ENCODE measurements at places on chromosomes 11 and 22.
A peak's percentile ranks its signal among the peaks of the same experiment; 100 is the strongest.

DNA sequence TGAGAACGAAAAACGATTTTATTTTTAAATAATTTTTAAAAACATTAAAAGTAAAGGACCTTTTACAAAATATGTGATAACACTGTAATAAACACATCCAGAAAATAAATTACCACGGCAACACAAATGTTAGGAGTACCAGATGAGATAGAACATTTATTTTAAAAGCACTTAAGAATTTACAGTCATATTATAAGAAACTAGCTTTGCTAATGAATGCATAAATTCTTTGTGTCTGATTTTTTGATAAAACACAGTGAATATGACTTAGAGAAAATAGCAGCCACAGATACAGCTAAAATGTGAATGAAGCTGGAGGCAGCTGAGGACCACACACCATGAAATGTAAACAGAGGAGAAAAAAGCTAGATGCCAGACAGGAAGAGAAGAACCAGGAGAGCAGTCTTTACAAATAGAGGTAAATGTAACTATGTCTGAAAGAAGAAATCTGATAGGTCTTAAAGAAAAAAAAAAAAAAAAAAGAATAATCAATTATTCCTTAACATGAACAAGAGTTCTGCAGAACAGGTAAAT is 14.6 kb downstream of the CCDC34 start:
- DNase-seq: no peak

- peak; percentile 36 for DNase-seq
Observed at GRCh38 chr11:119206511-119207414, 624 bp downstream of the CBL start.

GRCh38 chr11:107785401-107785800 is 73.2 kb downstream of the SLC35F2 start:
- no peak for DNase-seq

DNA sequence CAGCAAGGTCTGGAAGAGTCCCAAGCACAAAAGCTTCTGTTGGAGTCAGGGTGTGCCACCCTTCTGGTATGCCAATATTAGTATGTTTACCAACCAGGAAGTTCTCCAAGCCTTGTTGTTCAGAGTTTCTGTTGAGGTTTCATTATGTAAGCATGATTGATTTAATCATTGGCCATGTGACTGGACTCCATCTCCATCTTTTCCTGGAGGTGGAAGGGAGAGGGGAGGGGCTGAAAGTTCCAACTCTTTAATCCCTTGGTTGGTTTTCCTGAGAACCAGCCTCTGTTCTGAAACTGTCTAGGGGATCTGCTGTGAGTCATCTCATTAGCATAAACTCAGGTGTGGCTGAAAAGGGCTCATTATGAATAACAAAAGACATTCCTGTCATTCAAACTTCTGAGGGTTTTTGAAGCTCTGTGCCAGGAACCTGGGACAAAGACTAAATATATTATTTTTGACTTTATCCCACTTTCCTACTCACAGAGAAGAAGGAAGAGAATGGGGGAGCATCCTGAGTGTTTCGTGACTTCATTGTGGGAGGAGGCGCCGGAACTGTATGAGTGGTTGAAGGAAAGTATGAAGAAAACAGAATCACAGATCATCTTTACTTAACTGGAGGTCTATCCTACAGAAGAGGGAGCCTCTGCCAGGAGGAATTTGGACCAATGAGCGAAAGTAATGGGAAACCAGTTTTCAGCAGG is 138.2 kb downstream of the NECTIN1 start:
- no peak for DNase-seq

DNA sequence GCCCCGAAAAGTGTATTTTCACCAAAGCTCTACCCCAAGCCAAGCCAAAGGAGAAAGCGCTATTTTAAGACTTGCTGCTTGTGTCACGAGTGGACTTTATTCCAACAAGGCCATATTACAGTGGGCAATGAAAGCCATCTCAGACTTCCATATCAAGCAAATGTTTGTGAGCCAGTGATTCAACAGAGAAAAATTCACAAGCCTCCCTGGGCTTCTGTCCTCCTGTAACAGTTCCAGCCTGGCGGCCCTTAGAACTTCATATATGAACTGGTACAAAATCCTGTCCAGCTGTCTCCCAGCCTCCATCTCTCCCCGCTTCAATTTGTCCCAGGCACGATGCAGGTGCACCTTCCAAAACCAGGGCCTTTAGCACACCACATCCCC is 11.2 kb downstream of the LARGE1 start:
- DNase-seq: no peak

- DNase-seq: no peak
Observed at GRCh38 chr22:34812631-34813030, 253.3 kb upstream of the ISX start.

DNA sequence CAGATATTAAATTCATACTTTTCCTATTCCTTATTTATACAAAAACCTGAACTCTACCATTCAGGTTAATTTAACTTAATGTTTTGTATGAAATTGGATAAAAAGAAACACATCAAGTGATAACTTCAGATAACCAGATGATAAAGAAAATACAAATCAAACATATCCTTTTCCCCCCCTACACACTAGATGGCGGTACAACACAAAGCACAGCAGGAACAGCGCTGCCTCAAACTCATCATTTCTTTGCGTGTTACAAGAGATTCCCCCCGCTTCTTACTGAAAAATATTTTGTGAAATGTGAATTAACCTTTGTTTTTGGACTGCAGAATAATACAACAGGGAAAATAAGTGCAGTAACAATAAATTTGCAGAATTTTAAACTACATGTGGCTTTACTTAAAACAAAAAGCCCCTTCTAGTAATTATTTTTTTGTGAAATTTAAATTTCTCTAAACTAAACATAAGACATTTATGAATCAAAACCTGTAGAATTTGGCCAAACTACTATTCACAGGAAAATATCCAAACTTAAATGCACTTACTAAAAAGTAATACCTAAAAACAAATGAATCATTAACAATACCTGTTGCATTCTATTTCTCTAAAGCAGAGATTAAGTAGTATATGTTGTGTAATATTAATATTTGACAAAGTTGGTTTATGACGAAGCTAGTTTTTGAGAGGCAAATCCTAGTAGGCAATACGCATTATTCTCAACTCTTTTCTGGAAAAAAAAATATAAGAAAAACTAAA is 74.4 kb downstream of the ARHGAP32 start:
- peak; percentile 21 for DNase-seq

DNA sequence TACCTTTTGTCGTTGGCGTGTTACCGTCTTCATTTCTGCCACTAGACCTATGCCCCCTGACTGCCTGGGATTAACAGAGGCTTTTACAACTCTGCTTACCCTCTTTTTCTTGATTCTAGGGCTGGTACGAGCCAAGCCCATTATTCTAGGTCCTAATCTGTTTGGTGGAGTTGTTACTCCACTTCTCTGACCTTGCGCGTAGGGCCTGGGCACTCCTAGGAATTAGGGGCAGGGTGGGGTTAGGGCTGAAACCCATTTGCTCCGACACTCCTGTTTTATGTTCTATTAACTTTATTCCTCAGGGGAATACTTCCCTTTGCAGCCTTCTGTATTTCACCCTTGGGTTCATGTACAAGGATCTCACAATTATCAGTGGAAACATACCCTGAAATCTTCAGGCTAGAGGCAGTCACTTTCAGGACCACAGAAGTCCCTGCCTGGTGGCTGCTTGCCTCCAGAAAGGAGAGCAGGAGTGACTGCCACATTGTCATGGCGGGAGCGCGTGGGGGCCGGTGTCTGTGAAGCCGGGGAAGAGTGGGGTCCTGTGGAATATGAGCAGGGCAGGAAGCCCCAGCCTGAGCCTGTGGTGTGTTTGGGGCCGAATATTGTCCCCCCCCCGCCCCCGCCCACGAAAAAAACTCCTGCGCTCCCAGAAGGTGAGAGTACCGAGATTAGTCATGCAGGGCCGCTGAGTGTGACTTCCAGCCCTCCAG is 731 bp upstream of the SLC37A2 start:
- no peak for DNase-seq
